Tongue (tissue), 3 donors: ENCODE measurements at places on chromosomes 12 and 14. TPM values are rescaled to one million over a fixed set of nuclear protein-coding genes. Genes with fewer than 3 reads are reported as not detected.

PTCSC3 gene
- total RNA-seq, result not detected

DHRS2 gene
- total RNA-seq, result not detected

ALDH1L2 gene
- total RNA-seq, result 11.9 TPM

ZNF891 gene
- 3.6 TPM for total RNA-seq

WSCD2 gene
- total RNA-seq, result 5.5 TPM

POTEM gene
- not detected for total RNA-seq

FOXA1 gene
- total RNA-seq, result 15.9 TPM
